Dermis blood vessel endothelial cell (primary cell): ENCODE measurements at places on chromosomes 6 and 20. TPM values are rescaled to one million over a fixed set of nuclear protein-coding genes. Genes with fewer than 3 reads are reported as not detected.
A peak's percentile ranks its signal among the peaks of the same experiment; 100 is the strongest.

- DNase-seq: no peak
Observed at GRCh38 chr20:32249030-32249738, 28.3 kb upstream of the KIF3B start.

DNA sequence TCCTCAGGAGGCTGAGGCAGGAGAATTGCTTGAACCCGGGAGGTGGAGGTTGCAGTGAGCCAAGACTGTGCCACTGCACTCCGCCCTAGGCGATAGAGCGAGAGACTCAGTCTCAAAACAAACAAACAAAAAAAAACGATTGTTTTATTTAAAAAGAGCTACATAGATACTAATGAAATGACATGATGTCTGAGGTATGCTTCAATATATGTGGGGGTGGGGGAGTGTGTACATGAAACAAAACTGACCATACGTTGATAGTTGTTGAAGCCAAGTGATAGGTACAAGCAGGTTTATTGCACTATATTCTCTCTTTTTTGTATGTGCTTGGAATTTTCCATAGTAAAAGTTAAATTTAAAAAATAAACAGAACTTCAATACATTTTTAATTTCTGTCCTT lies 240.1 kb downstream of the TFAP2A start:
- DNase-seq: no peak

- DNase-seq: peak; percentile 5
Observed at GRCh38 chr6:92688342-92688741, 731.0 kb downstream of the EPHA7 start.

- no peak for DNase-seq
Observed at GRCh38 chr6:139173172-139173571, 38.3 kb downstream of the HECA start.

DNA sequence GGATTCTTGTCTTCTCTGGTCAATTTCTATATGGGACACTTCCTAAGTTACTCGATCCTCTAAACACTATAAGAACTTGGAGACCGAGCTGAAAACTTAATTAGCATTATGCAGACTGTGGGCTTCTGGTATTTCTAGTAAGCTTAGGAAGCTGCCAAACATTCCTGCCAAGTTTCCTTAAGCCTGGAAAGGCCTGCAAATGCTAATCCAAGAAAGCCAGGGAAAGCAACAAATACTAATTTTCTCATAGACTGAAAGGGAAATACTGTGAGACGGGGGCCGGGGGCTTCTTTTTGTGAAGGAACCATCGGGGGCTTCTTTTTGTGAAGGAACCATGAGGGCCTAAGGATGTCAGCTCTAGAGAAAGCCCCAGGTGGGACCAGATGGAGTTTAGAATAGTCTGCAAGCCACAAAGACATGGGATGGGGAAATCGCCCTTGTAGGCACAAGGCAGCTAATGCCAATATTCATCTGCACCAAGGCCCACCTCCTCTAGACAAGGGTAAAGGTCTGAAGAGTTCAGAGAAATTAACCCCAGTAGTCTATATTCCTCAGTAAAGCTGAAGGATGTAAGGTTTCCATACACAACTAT lies 332.4 kb upstream of the PRDM1 start:
- DNase-seq: no peak

DNA sequence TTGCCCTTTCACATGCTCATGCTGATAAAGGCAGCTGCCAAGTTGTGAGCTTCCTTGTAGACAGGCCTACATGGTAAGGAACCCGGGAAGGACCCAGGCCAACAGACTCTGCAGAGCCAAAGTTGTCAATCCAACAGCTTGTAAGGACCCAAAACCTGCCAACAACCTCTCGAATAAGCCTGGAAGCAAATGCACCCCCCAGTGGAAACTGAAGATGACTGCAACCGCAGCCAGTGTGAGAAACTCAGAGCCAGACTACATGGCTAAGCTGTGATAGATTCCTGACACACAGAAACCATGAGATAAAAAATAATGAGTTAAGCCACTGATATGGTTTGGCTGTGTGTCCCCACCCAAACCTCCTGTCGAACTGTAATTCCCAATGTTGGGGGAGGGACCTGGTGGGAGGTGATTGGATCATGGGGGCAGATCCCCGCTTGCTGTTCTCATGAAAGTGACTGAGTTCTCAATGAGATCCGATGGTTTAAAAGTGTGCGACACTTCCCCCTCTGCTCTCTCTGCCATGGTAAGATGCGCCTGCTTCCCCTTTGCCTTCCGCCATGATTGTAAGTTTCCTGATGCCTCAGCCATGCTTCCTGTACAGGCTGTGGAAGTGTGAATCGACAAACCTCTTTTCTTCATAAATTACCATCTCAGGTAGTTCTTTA lies 18.8 kb upstream of the CLPSL2 start:
- peak; percentile 63 for DNase-seq

DNA sequence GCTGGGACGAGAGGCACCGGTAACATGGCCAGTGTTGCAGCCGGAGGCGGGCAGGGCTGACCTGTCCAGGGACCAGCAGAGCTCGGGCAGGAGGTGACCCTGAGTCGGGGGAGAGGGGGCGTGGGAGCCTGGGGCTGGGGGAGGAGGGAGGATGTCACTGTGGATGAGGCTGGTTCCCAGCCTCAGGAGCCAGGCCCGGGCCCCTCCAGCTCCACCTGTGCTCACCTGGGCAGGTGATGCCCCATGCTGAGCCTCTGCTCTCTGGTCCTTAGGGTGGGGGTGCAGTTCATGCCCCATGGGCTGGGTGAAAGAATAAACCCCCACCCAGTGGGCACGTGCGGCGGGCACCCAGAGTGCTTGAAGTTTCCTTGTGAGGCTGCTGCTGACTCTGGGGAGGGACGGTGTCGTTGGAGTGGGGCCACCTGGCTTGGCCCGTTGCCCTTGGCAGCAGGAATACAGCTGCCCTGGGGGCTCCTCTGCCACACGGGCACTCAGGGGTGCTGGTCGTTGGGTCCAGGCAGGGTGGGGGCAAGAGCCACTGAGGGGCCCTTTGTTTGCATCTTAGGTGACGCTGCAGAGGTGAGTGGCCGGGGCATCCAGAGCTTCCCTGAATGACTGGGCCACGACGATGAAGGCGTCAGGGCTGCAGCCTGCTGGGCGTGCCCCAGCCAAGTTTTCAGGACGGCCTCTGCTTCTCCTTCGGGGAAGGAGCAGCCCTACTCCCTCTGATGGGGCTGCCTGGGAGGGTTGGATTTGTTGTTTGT lies 24.7 kb upstream of the BHLHE23 start:
- DNase-seq: no peak

DNA sequence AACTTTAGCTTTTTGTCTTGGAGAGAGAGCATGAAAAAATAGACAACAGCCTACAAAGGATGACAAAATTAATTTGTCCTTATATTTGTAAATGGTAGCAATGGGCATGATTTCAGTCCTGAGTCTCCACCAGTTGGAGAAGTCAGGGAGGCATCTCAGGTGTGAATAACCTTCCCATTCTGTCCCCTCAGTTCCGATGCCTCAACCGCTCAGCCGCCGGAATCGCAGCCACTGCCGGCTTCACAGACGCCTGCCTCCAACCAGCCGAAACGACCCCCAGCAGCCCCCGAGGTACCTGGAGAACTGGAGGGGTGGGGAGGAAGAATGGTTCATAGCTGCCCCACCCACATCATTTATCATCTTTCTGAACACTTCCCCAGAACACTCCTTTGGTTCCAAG lies 3.6 kb downstream of the PRRC2A start:
- no peak for DNase-seq

- peak; percentile 23 for DNase-seq
Observed at GRCh38 chr20:44166008-44166407, 21.0 kb downstream of the JPH2 start.

GRCh38 chr6:16380220-16380809 lies 141.9 kb downstream of the GMPR start:
- no peak for DNase-seq

DNA sequence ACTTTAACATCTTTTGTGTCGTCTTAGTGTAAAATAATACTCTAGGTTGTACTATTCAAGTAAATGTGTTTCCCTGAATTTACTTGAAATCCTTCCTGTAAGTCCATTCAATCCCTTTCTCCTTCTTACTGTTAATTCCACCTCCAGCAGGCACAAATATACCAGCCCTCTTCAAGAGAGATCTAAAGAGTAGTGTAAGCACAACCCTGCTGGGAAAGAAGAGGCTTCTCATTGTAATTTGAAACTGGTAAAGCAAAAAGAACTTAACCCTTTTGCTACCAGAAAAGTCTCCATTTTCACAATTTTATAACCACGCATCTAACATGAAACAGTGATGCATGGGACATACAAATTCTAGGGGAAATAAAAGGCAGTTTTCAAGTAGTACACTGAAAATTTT lies at the start of gene BMP5:
BMP5 (minus strand) TSS at position 191 of the 400 bp plus-strand sequence. CDS start 725 bp downstream, outside the sequence.
- DNase-seq: no peak

DNA sequence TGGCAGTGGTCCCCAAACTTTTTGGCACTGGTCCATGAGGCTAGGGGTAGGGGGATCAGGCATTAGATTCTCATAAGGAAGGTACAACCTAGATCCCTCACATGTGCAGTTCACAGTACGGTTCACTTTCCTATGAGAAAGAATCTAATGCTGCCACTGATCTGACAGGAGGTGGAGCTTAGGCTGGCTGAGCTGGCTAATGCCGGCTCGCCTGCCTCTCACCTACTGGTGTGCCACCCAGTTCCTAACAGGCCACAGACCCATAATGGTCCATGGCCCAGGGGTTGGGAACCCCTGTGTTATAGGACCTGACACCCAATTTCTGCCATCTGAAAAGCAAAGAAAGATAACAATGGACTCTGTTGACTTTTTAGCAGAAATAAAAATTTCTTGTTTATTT lies 199.6 kb downstream of the GMPR start:
- DNase-seq: no peak

DNA sequence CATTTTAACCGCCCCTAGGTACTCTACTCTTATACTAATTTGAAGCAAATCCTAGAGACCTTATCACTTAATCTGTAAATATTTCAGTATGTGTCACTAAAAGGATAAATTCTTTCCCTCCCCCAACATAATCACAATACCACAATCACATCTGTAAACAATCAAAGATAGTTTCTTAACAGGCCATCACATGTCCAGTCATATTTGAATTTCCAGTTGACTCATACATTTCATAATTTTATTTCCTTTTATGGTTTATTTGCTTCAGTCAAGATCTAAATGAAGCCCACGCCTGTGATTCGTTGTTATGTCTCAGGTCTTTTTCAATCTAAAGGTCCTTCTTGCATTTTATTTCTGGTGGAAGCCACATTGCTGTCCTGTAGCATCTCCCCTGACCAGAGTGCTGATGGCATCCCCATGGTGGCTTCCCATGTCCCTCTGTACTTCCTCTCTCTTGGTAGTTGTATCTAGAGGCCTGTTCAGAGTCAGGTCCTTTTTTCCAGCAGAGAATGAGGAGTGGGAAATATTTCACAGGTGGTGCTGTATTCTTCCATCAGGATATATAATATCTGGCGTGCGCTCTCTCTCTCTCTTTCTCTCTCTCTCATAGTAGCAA lies 128.6 kb upstream of the SLC22A23 start:
- DNase-seq: peak; percentile 28

GRCh38 chr6:90131614-90132423 lies 164.8 kb downstream of the BACH2 start:
- no peak for DNase-seq

The ADGB gene
- not detected in 2 replicates for total RNA-seq

The JAG1 gene
- total RNA-seq: 124 and 203 TPM in 2 replicates

The C20orf144 gene
- total RNA-seq: 0.05 TPM in 1 of 2 replicates, not detected in the other

The KCNK16 gene
- total RNA-seq: not detected in 2 replicates

The HCRTR2 gene
- not detected in 2 replicates for total RNA-seq

The GCLC gene
- 30.1 and 33.4 TPM in 2 replicates for total RNA-seq

The MYT1 gene
- not detected in 2 replicates for total RNA-seq

The RARS2 gene
- 31.7 and 38.3 TPM in 2 replicates for total RNA-seq
